Panc1 (cell line): ENCODE measurements at places on chromosomes 1 and 21.
A peak's percentile ranks its signal among the peaks of the same experiment; 100 is the strongest.

DNA sequence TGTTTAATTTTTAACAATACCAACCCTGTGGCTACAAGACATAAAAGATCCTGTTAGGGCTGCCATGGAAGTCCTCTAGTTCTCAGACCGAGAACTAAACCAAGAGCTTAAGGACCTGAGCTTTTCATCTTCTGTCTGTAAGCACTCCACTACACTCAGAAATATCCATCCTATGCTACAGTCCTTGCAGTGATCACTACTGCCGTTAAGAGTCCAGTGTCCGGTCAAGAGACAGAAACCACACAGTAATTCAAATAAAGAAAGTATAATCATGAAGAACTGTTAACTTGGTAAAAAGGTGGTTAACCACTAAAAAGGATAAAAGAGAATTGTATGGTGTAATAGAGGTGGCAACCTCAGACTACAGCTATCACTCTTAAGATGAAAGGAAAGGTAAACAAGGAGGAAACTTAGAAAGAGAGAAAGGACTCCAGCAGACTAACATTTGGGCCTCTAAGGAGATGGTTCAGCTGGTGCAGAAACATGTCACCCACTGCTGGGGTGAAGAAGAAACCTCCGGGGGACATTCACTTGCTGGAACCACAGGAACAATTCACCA lies 22.1 kb upstream of the PRDX6 start:
- DNase-seq, result no peak

DNA sequence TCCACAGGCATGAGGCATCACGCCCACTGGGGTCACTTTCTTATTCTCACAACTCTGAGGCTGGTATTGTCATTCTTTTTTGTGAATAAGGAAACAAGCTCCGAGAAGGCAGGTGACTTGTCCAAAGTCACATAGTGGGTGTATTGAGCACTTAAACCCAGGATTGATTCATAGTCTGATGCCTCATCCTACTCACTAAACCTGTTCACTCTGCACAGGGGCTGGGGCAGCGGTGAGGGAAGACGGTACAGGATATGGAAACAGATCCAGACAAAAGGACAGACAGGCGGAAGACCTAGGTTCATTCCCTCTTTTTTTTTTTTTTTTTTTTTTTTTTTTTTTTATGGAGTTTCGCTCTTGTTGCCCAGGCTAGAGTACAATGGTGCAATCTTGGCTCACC lies 56.6 kb downstream of the NKAIN1 start:
- DNase-seq, result no peak

DNA sequence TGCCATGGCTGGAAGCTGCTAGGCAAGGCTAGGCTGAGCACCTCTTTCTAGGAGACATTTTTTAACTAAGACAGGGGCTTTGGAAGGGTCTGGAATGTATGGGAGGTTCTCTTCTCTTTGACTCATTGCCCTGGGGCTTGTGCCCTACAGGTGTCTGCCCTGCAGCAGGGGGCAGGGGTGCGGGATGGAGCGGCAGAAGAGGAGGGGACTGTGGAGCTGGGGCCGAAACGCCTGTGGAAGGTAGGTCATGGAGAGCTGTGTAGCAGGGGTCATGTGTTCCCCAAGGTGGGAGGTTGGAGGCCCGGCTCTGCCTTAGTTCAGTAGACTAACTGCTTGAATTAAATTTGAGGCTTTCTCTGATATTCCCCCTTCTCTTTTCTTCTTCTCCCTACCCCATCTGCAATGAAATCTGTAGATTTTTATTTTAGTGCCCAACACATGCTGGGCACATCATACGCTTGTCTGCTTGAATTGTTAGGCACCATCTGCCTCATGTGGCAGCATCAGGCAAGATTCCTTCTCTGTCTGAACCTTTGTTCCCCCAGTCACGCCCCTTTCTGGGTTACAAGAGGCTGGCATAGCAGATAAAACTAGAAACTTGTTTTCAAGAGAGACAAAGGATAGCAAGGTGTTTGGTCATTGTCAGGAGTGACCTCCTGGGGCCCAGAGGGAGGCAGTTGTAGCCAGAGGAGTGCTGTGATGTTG lies 18.4 kb downstream of the PPFIA4 start:
- no peak for DNase-seq

DNA sequence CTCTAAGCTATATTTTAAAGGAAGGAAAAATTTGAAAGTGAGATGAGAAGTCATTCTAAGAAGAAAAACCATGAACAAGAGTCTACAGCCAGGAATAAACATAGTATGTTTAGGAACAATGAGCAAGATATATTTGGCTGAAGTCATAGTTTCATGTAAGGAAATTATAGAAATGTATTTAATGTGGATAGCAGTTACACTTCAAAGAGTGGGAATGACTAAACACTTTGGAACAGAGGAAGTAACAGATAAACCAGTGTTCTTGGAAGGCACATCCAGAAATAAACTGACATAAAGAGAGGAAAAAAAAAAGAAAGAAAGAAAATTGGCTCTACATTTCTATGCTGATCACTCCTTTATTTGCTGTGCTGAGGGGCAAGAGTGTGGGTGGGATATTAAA lies 18.0 kb downstream of the C8A start:
- DNase-seq, result no peak

DNA sequence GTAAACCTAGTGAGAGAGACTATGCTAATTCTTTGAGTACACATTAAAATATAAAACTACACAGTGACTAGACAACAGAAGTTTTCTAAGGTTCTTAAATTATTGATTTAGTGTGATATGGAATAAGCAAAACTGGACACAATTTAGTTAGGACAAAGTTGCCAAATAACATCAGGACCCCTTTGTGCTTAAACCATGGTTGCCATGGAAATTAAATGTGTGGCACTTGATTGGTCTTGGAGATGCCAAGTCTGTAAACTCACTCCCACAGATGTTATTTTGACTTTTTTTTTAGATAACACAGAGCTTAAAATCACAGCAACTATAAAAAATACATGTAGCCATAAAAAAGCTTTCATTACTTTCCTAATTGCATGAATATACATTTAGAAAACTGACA lies 234.6 kb downstream of the BRINP3 start:
- DNase-seq, result no peak

- DNase-seq, result no peak
Measured at GRCh38 chr1:208933984-208934525, 649.5 kb upstream of the CAMK1G start.

DNA sequence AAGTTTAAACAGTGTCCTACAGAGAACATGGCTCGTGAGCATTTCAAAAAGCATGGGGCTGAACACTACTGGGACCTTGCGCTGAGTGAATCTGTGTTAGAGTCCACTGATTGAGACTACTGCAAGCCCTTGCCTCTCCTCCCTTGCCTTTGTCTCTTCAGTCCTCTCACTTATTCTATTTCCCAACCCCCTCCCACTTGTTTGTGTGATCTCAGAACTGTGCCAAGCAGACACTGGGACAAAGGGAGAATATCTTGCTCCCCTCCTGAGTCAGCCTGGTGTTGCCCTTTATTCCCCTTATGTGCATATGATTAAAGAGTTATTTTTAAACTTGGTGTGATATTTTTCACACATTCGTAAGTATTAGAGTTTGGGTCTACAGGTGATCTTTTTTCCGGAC lies 11.1 kb upstream of the RPRD2 start:
- no peak for DNase-seq

GRCh38 chr1:17108360-17108759 lies 10.9 kb downstream of the PADI2 start:
- DNase-seq, result no peak

DNA sequence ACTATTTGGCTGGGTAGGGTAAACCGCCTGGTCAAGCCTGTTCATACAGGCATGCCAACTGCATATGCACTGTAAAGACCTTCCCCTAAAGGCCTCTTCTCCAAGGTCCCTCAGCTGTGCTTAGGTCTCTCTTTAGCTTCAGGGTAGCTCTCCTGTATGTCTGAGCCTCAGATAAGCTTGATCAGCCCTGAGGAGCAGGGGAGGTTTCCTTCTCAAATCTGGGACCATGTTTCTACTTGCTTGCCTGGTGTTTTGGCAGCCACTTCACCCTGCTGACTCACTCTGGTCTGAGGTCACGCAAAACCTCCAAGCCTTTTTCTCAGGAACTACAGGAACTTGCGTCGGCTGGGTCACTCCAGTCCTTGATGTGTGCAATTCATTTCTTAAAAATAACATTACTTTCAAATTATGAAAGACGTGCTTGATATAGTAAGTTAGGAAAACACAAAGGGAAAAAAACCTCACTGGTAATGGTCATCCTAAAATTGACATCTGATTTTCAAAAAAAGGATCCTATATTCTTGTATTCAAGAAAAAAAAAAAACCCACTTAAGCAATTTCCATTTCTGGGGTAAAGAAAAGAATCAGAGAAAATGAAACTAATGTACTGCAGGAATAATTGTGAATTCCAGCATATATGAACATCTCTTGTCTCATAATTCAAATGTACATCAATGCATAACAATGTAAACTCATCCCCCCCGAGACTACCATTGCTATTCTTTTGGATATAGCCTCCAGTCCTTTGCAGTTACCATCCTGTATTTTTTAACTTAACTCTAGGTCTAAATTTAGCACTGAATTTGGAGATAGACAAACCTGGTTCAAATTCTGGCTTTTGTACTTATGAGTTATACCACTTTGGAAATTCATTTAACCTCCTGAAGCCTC lies 24.8 kb upstream of the RNF19B start:
- peak; percentile 79 for DNase-seq

- DNase-seq, result no peak
Measured at GRCh38 chr1:40794974-40795715, 11.6 kb downstream of the KCNQ4 start.

- DNase-seq, result no peak
Measured at GRCh38 chr21:27320868-27321267, 354.0 kb upstream of the ADAMTS5 start.

DNA sequence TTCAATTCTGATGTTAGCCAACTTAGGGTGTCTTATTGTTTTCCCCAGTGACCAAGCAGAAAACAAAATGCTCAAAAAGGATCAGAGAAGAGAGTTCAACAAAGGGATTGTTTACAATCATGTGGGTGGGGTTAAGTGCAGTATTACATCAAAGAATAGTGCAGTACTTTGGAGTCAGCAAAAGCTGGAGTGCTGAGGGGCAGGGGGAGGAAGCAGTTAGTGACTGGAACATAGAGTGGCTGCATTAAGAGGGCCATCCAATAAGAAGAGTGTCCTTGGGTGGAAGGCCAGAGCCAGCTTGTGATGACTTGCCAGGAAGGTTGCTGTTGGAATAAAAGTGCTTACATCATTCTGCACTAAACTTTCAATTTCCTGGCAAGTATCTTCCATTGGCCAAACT lies 175.5 kb downstream of the CYYR1 start:
- DNase-seq, result no peak

GRCh38 chr1:48887796-48888195 lies 111.1 kb upstream of the BEND5 start:
- DNase-seq, result no peak

GRCh38 chr1:9078015-9078751 lies 8.7 kb upstream of the SLC2A5 start:
- no peak for DNase-seq

GRCh38 chr1:205350691-205351141 lies 6.0 kb downstream of the KLHDC8A start:
- no peak for DNase-seq

DNA sequence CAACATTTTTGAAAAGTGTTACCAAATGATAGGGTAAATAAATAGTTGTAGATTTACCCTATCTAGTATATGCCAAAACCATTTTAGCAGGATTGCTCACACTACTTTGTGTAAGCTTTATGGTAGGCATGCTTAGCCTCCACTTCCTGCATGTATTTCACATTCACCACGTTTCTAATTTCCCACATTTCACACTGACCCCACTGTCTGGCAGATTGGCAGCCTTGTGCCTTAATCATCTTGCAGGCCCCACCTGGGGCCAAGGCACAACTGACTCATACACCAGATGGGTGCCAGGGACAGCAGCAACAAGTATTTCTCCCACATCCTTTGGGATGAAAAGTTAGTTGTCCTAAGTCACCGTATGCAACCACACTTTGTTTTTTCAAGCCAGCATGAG lies 21.2 kb upstream of the CENPF start:
- DNase-seq, result peak; percentile 64
